ENCODE measurements at places on chromosomes 5 and 9.

DNA sequence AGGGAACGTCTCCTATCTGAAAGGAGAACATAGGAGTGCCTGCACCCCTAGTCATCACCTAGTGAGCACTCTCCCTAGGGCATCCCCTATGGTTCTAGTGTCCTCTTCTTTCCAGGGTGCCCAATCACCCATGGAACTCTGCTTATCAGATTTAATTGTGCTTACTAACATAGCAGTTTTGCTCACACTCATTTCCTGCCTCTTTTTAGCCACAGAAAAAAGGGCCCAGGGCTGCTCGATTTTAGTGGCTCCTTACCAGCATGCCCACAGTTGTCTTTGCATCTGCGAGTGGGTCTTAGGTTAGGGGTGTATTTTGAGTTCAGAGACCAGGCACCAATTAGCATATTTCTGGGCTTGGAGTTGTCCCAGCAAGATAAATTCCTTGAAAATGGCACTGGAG is 1110.2 kb downstream of the TAF11L14 start:
- DNase-seq, result no peak

- DNase-seq, result no peak
These were observed 38.5 kb downstream of the TARS1 start for GRCh38 chr5:33479311-33479710.

DNA sequence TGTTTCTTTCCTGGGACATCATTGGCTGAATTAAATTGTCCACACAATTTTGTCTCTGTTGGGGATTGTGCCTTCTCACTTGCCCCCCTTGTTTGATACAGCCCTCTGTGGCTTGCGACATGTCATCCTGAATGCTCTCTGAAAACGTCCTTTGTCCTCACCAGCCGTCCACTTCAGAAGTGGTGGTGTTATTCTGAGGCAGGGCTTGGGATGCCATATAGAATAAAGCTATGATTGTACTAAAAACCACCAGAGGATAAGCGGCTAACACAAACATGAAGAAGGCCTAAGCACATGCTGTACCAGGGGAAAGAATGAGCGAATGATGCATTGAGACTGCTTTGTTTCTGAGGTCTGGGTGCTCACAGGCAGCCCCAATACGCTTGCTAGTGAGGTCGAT is 3.5 kb upstream of the SNX30 start:
- DNase-seq, result peak; percentile 27

- DNase-seq, result no peak
These were observed 23.3 kb downstream of the ZDHHC11B start for GRCh38 chr5:761059-761771.

- DNase-seq, result no peak
These were observed 29.1 kb downstream of the FGD3 start for GRCh38 chr9:92976431-92976830.

DNA sequence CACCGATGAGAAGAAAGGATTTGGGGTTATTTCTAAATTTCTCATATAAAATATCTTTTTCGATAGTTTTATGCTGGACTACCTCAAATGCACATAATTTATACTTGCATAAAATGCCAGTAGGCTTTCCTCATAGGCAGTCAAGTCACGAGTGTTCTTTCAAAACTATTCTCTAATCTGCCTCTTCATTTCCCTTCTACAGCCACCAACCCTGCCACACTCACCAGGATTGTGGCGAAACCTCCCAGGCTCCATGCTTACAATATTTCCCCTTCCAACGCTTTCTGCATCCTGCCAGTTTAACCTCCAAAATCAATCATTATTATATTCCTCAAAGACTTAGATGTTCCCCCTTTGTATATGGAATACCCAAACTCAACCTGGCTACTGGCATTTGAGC is 65.4 kb downstream of the FRMD3 start:
- no peak for DNase-seq

- DNase-seq, result no peak
These were observed 129.3 kb upstream of the EPB41L4A start for GRCh38 chr5:112548246-112548881.

GRCh38 chr9:105290954-105291353 is 46.5 kb downstream of the SLC44A1 start:
- no peak for DNase-seq

DNA sequence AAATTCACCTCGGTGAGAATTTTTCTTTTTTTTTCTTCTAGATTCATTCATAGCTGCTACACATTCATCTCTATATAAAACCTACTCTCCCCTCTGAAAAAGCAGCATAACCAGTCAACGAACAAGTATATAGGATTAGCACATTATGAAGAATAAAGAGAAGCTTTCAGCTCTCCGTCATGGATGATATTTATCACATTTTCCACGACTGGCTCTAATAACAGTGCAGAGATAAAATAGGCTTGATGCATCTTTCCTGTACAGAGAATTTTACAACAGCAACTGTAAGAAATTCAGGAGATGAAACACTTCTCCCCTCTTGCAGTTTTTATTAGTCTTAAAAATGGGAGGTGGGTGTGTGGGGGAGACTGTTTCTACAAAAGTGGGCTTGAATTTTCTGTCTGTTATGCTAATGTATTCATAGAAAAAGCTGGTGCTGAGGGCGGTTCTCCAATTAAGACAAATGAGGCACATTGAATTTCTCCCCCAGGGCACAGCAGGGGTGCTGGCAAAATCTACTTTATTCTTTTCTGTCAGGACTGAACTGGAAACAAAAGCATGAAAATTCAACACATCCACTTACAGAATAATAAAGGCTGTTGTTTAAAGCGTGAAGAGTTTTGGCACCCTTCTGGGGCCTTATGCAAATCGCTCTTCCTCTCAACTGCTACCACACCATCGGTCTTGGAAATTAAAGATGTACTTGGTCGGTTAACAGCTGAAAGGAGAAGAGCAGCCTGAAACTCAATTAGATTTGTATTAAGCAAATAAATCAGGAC is 233.9 kb upstream of the ZNF608 start:
- DNase-seq, result peak; percentile 89

GRCh38 chr9:82988488-82988887 is 74.5 kb downstream of the RASEF start:
- no peak for DNase-seq

DNA sequence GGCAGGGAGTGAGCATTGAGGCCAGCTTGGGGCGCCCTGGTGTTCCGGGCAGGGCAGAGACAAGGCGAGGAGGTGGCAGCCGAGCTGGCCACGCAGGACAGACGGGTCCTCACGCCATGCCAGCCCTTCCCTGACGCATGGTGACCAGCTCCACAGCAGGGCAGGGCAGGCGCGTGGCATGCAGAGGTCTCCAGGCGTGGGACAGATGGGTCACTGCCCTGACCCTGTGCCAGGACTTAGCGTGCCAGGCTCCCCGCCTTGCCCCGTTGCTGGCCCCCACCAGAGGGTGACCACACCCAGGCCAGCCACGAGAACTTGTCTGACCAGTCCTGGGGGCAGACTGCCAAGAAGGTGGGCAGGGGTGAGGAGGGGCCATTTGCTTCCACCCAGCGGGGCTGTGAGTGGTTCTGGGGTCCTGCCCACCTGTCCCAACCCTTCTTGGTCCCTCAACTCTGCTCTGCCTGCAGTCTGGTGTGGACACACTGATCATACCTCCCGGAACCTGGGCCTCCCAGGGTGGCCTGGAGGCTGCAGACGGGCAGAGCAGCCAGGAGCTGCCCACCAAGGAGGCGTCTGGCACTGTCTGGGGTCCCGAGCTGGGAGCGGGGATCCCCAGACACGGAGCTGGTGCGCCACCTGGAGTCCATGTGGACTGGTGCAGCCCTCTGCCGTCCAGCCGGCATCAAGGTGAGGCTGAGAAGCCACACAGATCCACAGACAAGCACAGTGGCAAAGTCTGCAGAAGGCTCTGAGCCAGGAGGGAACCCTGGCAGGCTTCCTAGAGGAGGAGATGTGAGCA is at the start of gene RNF224:
Gene RNF224 (plus strand): TSS at position 449 of the 799 bp plus-strand sequence. CDS start 834 bp downstream, outside the sequence.
- DNase-seq, result peak; percentile 48

DNA sequence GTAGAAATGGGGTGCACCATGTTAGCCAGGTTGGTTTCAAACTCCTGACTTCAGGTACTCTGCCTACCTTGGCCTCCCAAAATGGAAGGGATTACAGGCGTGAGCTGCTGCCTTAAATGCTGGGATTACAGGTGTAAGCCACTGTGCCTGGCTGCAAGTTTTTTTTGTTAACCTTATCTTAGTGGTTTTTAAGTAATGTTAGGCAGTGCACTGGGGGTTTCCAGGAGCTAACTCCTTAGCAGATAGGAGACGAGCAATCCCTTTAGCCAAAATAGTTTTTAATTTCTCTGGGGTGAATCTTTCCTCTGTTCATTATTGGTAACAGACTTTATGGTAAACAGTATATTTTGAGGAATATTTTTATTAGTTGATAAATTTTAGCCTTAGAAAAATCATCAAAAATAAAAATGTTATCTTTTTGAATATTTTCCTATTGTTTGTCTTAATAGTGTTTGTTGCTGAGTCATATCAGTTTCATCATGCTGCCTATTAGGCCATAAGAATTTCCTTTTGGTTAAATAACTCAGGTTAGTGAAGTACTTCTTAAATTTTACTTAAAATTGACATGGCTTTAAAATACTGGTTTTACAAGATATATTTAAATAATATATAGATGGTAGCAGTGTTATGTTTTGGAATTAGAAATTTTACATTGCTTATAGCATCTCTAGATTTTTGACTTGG is 37.9 kb downstream of the LMNB1 start:
- DNase-seq, result no peak

DNA sequence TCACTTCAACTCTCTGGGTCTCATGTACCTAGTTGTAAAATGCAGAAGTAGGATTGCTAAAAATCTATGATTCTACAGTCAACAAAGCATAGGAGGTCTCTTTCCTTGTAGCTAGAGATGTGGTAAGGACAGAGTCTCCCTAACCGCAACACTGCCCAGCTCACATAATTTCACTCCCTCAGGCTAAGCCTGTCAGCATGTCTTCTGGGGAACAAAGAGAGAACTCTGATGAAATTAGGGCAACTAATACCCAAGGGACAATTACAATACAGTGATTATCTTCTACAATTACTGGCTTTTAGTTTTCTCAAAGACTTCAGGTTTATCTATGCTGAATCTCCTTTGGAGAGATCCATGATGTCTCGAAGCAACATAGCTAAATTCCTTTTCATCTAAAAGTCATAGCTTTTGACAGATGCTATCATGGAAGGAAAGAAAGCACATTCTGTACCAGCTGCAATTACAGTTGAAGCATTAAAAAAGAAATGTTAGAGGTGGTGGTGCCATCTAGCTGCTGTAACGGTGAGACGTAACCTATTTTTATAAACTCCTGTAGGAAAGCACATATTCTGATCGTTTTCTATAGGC is 141.1 kb upstream of the TARS1 start:
- peak; percentile 88 for DNase-seq

DNA sequence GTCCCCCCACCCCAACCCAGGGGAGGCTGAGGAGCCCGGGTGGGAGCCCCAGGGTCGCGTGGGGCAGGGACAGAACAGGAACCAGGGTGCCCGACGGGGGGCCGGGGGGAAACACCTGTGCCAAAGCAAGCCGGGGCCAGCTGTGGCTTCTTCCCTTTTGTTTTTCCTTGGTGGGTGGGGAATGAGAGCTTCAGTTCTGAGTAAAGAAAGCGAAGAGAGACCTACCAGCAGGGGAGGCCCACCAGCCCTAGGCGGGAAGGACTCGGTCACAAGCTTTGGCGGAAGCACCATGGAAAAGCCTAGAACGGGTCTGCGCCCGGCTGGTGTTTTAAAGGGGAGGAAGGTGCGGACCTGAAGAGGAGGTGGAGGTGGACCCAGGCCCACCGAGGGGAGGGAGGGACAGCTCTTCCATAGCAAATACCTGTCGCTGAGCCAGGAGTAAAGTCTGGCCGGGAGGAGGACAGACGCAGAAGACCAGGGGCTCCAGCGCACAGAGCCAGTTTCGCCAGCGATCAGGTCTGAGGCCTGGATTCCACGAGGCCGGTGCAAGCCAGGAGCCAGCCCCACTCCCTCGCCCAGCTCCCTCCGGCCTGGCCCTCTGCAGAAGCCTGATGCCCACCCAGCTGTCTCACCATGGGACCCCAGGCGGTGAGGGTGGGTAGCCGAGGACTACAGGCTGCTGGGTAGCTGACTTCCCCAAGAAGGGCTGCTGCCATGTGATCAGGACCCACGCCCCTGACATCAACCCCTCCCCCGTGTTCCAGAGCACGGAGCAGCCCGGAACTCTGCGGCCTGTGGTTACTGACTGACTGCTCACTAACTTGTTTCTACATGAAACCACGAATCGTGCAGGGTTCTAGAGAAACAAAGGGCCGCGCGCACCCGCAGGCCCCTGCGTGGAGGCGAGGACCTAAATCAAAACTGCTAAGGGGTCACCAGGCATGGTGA is 849 bp upstream of the MGAT1 start:
- DNase-seq, result no peak

GRCh38 chr5:123215929-123216702 is 127.1 kb downstream of the PRDM6 start:
- peak; percentile 7 for DNase-seq
